ENCODE measurements at places on chromosomes 2 and 18.
A peak's percentile ranks its signal among the peaks of the same experiment; 100 is the strongest.

DNA sequence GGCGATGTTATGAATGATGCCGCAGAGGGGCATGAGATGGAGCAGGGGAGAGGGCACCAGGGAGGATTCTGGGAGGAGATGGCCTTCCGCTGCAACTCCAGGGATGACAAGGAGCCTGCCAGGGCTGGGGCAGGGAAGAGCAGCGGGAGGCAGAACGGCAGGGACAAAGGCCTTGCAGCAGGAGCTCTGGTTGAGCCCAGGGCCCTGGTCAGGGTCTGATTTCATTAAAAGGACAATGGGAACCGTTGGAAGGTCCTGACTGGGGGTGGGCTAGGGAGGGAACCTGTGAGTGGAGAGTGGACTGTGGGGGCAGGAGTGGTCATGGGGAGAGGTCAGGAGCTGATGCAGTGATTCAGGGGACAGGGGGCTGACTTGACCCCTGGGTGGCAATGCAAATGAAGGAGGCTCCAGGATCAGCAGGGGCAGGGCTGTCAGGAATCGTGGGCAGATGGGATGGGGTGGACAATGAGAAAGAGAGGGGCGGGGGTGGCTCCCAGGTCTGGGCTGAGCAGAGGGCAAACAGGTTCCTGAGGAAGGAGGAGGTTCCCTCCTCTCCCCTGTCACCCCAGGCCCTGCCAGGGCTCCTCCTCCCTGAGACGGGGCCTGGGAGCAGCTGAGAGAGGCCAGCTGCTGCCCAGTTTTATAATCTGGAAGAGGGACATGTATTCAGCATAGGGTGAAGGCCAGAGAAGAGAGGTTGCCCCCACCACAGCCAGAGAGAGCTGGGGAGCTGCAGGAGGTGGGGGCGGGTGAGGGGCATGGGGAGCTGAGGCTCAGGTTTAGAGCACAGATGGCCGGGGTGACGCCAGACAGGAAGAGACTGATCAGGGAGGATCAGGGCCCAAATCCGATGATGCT lies 7.3 kb upstream of the DUSP2 start:
- DNase-seq, result no peak

- DNase-seq, result no peak
Observed at GRCh38 chr2:187349326-187349944, 98.6 kb downstream of the CALCRL start.

GRCh38 chr2:231601356-231602229 lies 8.9 kb downstream of the TEX44 start:
- peak; percentile 70 for DNase-seq

DNA sequence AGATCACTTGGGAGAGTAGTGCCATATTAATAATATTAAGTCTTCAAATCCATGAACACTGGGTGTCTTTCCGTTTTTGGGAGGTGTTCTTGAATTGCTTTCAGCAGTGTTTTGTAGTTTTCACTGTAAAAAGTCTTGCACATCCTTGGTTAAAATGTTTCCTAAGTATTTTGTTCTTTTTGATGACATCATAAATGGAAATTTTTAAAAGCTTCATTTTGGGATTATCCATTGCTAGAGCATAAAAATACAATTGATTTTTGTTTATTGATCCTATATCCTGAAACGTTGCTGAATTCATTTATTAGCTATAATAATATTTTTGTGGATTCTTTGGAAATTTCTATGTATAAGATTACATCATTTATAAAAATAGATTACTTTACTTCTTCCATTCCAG lies 96.8 kb downstream of the ARHGEF4 start:
- DNase-seq, result no peak

GRCh38 chr2:160921386-160921964 lies 238.8 kb upstream of the TANK start:
- DNase-seq, result no peak

DNA sequence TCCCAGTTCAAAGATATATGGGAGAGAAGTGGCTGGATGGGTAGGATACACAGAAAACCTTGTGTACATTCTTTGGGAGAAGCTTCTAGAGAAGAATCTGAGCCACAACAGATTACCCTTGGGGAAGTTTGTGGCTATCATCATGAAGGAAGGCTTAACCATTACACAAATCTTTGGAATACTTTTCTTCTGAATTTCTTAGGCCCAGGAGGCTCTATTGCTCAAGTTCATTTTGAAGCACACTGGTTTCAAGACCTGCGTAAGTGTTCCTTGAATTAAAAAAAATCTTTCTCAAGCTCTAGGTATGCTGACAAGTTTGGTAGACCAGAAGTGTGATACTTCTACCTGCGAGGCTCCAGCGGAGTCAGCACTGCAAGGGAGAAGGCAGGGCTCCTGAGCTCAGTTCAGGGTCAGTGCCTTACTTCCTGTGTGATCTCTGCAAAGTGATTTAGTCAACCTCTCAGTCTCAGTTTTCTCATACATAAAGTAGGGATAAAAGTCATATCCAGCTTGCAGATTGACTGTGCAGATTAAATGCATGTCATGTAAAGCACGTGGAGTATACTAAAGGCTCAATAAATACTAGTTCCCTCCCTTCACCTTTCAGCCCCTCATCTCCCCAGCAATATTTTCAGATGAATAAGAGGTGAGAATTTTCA lies 438.6 kb downstream of the DLGAP1 start:
- no peak for DNase-seq

- DNase-seq, result no peak
Observed at GRCh38 chr2:227506456-227506855, 34.5 kb downstream of the AGFG1 start.

DNA sequence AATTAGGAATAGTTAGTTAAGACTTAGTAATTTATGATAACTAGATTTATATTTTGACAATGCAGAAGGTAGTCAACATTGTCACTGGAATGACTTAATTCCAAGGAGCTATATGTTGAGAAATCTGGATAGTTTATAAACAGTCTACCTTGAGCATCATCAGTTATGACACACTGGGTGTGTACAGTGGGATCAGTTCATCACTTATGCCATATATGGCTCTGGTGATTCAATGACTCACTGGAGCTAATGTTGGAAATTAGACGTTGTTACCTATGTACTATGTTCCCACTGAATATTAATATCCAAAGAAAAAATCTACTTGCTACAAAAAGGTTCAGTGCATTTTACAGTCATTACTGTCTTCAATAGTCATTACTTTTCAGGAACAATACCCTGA lies 34.0 kb upstream of the ITPRID2 start:
- peak; percentile 7 for DNase-seq

DNA sequence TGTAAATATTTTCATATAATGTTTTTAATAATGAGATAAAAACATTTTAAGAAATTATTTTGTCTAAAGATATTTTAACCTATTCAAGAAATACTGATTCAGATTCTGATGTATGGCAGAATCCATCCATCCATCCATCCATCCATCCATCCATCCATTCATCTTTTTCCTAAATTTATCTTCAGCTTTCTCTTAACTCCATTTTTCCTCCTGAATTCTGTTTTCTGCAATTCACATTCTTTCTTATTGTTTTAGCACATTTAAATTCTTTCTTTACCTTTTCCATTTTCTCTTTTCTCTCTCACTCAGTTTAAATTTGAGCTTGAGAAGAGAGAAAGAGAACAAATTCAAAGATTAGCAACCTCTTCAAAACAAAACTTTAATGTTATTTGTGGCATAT lies 3.6 kb downstream of the LRP1B start:
- DNase-seq, result no peak

- no peak for DNase-seq
Observed at GRCh38 chr2:236816197-236817170, 246.9 kb downstream of the ACKR3 start.

DNA sequence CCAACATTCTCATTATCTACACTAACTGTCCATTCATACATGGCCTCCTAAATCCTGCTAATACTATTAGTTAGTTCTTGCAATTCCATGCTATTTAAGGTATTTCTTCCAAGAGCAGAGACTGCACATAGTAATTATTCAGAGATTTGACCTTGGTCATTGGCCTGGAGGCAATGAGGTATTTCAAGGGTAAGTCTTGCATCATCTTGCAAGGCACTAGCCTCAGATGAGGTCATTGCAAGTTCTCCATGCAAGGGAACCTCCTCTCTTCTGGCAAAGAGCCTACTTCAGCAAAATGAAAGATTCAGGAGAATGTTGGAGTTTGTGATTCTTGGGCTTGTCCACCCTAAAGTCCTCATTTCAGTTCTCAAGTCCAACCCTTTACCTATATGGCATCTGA lies 48.5 kb upstream of the IKZF2 start:
- peak; percentile 18 for DNase-seq

All from fibroblast of skin of back (primary cell).